ENCODE measurements at places on chromosomes 2 and 18. TPM values are rescaled to one million over a fixed set of nuclear protein-coding genes. Genes with fewer than 3 reads are reported as not detected.

Gene ST6GAL2
- not detected for total RNA-seq

Gene ZNF512
- total RNA-seq: 28.0 TPM

Gene GKN2
- not detected for total RNA-seq

Gene CERKL
- total RNA-seq: not detected

Gene IL1B
- not detected for total RNA-seq

Gene RFTN2
- total RNA-seq: 9.9 TPM

Gene MARCO
- not detected for total RNA-seq

Gene ASB1
- 16.2 TPM for total RNA-seq

Gene CYP1B1
- total RNA-seq: not detected

Gene SLC35F5
- 46.6 TPM for total RNA-seq

Gene RIT2
- total RNA-seq: not detected

Gene CHRND
- not detected for total RNA-seq

Gene DLX2
- not detected for total RNA-seq
